ENCODE measurements at places on chromosomes 4 and X.

DNA sequence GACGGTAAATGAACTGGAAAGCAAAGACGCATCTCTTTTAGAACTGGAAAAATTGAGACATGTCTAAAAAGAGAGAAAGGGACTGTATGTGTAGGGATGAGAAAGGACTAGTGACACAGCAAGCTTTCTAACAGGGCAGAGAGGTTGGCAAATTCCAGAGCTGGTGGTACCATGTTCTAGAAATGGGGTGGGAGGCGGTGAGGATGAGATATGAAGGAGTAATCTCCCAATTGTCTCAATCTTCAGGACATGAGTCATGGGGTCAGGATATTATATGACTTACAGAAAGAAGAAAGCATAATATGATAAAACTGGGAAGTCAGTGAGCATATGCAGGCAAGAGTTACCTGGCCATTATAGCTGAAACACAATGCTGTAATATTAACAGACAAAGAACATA lies 14.2 kb downstream of the TAB3 start:
- DNase-seq = no peak

DNA sequence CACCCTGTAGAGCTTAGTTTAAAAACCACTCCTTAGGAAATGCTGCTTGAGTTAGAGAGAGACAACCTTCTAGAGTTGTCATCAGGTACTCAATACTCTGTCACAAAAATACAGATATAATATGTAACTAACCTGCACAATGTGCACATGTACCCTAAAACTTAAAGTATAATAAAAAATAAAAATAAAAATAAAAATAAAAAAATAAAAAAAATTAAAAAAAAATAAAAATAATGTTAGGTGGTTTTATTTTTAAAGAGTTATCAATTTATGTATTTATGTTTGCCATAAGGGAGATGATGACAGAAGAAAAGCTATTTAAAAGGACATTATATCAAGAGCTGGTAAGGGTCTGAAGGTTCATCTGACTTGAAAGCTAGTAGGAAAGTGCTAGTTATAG lies 397.9 kb downstream of the TMA16 start:
- no peak for DNase-seq

DNA sequence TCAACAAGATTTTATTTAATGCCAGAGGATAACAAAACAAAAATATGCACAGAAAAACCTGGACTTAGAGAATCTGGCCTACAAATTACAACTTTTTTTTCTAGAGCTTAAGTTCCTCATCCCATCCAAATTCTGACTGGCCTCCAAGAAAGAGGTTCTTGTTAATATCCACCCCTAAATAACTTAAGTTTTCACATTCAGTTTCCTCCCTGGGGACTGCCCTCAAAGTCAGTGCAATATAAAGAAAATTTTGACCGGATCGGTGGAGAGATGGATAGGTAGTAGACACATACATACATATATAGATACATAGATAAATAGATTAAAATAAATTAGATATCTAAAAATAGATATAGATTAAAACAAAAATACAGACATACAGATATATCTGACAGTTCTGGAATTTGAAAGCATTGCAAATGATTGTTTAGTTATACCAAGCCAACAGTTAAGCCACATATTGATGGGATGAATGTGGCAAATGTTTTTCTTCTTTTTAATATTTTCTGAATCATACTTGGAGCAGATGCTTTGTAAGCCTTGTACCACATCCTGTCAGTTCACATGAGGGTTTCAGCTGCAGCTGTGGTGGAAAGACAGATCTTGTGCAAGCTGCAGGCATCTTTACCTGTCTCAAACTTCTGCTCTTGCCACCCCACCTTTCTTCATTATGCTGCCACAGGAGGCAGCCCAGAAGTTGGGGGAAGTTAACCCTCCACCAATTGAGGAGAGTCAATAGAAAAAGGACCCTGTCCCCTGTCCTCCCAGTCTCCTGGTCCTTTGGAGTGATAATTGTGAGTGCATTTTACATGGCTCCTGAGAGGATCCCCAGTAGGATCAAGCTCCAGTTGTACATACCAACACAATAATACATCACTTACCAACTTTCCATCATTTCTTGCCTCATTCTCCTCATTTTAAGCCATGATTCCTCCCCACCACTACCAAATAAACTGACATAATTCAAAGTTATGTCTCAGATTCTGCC lies 58.5 kb upstream of the PRDM8 start:
- no peak for DNase-seq

- no peak for DNase-seq
Observed at GRCh38 chr4:40462326-40462725, 127.2 kb downstream of the CHRNA9 start.

- DNase-seq = no peak
Observed at GRCh38 chrX:105515561-105515960, 295.1 kb upstream of the TEX13A start.

- no peak for DNase-seq
Observed at GRCh38 chr4:8200302-8200975, 1.3 kb downstream of the SH3TC1 start.

GRCh38 chr4:90951037-90951436 lies 823.8 kb downstream of the CCSER1 start:
- no peak for DNase-seq

Measured in activated CD8-positive, alpha-beta memory T cell treated with anti-CD3 and anti-CD28 coated beads for 48 hours (primary cell).